ENCODE measurements at places on chromosomes 13 and 19. TPM values are rescaled to one million over a fixed set of nuclear protein-coding genes. Genes with fewer than 3 reads are reported as not detected.

Gene OLFM2
- 5.7 TPM for total RNA-seq

DNA sequence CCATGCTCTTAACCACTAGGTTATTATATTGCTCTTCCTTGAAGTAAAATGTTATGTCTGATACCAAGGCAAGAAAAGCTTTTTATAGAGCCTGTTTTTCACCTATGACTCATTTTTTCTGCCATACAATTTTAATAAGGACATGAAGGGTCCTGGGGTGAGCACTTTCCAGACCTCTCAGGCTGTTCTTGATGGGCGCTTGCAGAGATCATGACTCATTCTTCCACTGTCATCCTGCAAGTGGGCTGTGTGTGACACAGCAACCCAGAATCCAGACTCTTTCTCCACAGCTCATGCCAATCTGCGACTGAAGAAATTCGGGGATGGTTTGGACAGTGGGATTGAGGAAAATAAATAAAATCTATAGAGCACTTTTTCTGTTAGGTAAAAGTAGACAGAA lies 506.7 kb upstream of the NBEA start:
- no peak for DNase-seq

Gene KLK12
- total RNA-seq = not detected

- no peak for DNase-seq
These were observed 3.0 kb upstream of the IL12RB1 start for GRCh38 chr19:18089726-18090125.

Gene CYP2A6
- total RNA-seq = not detected

DNA sequence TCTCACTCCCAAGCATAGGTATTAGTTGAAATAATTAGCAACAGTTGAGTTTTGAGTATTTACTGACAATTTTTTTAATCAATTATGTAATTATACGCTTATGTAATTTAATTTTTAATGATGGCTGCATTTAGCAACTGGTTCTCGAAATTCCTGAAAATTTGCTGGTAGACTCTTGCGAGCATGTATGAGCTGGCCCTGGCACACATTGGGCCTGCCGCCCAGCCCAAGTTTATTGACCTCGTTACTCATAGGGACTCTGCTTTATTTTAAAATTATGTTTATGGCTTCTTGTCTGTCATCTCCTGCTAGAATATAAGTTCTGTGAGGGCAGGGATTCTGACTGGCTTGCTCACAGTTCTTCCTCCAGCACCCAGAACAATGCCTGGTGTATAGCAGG lies 6.7 kb downstream of the KLK14 start:
- no peak for DNase-seq

DNA sequence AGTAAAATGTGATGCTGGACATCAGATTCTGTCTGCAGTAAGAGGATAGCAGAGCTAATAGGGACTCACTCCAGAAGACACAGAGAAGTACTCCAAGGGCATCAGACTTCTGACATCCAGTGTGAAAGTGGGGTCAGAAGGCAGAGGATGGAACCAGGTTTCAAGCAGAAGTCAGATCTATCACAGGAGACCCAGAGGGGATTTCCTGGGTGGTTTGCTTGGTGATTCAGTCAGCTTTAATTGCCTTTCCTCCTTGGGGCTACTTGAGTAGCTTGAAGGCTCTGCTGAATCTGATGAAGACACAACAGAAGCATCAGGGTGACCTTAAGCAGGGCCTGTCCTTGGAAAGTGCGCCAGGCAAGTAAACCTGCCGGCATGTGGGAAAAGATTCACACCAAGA lies 300.6 kb downstream of the COG6 start:
- no peak for DNase-seq
